ENCODE measurements at places on chromosomes 6 and 20.

DNA sequence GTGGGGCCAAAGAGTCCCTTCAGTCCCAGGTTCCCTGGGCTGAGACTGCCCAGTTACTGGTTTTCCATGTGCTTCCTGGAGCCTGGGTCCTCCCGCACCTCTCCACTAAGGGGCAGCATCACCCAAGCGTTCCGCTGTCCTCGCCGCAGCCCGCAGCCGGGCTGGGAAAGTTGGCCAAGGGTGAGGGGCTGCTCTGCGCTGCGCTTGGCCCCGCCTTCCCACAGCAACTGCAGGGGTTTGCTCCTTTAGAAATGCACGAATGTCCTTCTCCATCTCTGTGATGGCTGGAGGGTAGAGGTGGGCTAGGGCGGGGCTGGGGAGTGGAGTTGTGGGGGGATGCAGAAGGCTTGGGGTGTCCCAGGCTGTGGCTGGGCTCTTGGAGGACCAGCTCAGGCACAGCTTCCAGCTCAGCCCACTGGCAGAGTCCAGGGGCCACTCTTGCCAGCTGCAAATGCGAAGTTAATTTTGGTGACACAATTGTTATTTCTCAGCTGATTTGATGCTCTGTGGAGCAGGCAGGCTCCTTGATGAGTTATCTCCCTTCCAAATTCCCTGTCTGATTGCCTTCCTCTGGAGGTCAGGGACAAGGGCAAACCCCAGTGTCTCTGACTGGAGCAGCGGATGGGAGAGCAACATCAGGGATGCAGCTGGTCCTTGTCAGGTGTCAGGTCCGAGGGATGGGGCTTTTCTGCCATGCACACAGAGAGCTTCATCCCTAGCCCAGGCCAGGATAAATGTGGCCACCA lies 63.2 kb downstream of the NOL4L start:
- DNase-seq = peak; percentile 72

DNA sequence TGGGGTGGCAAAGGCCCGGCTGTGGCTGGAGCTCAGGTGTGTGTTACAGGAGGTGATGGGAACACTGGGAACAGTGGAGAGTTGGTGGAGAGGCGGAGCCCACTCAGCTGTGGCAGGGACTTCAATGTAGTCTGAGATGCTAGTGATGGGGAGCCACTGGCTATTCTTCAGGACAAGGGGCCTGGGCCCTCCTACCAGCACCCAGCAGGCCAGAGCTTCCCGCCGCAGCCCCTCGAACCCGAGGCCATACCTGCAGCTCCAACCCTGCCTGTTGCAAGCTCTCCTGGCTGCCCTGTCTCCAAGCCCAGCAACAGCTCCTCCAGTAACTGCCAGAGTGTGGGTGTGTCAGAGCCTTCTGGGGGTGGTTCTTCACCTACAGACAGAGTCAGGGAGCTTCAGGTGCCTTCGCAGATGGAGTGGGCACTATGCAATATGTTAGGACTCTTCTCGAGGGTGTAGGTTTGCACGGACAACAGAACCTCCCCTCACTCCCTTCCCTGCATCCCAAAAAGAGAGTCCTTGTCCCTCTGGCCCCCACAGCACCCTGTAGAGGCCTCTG lies 146.2 kb upstream of the MLN start:
- DNase-seq = no peak

DNA sequence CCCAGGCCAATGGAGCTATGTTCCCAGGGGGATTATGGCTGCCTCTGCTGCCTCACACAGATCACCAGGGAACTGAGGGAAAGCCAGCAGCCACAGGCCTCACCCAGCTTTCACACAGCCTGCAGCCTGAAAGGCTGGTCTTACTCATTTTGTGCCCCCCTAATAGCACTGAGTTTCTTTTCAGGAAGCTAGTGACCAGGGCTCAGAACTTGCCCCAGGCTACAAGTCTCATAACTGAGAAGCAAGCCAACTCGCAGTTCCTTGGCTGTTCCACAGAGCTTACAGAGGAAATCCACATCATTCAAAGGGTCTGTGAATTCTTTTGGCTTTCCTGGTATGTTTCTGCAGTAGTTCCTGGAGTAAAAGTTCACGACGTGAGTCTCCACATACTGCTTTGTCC lies 524.8 kb upstream of the GJE1 start:
- no peak for DNase-seq

GRCh38 chr6:131555992-131556391 lies 17.0 kb upstream of the ARG1 start:
- DNase-seq = no peak

DNA sequence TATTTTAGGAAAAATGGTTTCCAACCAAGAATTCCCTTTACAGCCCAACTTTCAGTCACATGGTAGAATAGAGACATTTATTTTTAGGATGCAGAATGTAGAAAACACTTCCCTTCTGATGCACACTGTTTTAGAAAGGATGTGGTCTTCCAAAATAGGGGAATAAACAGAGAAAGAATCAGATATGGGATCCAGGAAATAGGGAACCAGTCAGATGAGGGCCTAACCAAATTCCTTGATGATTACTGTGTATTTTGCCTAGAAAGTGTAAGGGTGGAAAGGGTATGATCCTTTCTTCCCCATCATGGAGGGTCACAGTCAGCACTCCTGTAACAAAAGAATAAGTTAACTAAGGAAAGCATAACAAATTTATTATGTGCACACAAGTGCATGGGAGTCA lies 27.4 kb downstream of the SLX4IP start:
- DNase-seq = no peak

- DNase-seq = no peak
Observed at GRCh38 chr6:83758533-83758932, 49.6 kb upstream of the SNAP91 start.

- peak; percentile 34 for DNase-seq
Observed at GRCh38 chr6:136920671-136921380, 1.3 kb upstream of the SLC35D3 start.

DNA sequence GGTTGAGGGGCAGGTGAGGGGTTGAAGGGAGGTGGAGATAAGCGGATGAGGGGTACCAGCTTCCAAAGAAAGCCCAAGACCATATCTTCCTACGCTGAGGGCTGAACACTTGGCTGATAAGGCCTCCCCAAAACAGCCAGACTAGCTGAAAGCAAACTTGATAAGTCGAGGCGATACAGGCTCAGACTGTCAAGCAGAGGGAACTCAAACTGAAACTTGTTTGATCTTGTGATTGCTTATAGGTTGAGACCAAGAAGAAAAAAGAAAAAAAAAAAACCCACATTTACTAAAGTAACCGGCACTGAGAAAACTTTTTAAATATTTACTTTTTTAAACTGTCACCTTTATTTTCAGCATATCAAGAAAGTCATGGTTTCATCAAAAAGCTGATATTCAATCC lies 73.6 kb downstream of the TRERF1 start:
- no peak for DNase-seq

- DNase-seq = peak; percentile 23
Observed at GRCh38 chr6:74248966-74249365, 553.0 kb downstream of the CD109 start.

- DNase-seq = peak; percentile 70
Observed at GRCh38 chr6:7617801-7618764, 28.1 kb downstream of the SNRNP48 start.

DNA sequence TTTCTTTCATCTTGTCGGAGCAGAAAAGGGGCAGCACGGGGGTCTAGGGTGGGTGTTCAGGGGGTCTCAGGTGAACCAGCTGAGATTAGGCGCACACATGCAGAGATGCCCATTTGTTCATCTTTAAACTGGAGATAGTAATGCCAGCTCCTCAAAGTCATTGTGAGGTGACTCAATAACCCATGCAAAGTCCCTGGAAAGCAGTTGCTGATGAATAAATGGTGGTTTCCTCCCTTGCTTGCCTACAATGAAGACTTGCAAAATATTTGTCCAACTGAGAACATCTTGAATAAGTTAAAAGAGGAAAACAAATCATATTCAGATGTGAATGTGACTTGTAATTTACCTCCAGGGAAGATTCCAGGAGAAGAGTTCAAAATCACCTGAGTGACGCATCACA lies 206.9 kb downstream of the LY86 start:
- no peak for DNase-seq

- no peak for DNase-seq
Observed at GRCh38 chr6:166541366-166541765, 45.1 kb downstream of the RAMACL start.

DNA sequence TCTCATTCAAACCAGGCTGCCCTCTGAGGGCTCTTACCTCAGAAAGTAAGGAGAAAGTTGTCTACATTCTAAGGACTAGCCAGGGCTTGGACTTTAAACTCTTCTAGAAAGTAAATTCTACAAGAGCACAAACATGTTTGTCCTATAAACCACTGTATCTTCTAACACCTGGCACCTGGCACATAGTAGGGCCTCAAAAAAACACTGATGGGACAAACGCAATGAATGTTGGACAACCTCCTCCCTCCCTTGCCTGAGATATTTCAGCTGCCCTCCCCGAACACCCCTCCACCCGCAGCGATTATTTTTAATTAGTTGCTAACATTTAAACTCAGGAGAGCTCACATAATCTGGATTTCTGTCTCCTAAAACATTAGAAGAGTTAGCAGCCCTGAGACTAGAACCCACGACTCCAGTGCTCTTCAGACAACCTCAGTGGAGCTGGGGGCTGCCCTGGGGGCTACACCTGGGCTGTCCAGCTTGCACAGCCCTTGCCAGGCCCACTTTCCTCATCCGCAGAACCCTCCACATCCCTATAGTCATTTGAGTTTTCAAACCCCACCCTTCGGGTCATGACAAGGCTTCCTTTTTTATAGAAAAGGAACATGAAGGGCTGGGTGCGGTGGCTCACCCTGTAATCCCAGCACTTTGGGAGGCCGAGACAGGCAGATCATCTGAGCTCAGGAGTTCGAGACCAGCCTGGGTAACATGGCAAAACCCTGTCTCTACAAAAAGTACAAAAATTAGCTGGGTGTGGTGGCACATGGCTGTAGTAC lies 4.9 kb downstream of the HCK start:
- no peak for DNase-seq

DNA sequence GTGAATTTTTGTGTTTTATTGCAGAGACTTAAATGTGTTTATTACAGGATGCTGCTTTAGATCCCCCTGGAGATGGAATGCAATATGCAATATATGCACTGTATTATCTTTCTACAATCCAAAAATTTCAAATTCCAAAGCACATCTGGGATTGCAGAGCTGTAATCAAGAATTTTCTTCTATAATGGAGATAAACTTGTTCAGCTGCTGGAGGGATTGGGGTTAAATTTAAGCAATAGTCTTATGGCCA lies 66.4 kb downstream of the MKKS start:
- no peak for DNase-seq

DNA sequence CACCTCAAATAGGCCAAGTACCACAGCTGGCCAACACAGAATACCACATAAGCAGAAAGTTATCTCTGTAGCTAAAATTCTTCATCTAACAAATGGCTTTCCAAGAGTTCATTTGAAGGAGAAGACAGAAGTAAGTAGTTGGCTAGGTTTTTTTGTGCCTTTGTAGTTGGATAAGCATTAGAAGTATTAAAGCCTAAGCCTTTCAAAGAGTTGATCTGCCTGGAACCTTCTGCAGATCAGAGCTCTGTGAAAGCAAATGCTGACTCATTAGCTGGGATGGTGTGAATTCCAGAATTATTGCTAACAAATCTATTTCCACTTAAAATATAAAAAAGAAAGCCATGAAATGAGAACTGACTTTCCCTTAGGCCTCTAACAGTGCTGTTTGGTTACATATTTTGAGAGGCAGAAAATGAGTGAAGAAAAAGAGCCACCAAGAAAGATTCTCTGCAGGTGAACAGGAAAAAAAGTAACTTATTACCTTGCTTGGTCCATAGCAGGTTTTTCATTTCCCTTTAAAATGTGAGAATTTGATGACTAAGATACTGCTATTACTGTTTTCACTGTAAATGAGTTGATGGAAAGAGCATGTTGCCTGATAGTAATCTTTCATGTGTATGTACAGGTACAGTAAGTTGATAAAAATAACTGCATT lies 763.2 kb upstream of the FLRT3 start:
- peak; percentile 46 for DNase-seq

GRCh38 chr6:98452685-98453084 lies 381.7 kb upstream of the POU3F2 start:
- DNase-seq = no peak

DNA sequence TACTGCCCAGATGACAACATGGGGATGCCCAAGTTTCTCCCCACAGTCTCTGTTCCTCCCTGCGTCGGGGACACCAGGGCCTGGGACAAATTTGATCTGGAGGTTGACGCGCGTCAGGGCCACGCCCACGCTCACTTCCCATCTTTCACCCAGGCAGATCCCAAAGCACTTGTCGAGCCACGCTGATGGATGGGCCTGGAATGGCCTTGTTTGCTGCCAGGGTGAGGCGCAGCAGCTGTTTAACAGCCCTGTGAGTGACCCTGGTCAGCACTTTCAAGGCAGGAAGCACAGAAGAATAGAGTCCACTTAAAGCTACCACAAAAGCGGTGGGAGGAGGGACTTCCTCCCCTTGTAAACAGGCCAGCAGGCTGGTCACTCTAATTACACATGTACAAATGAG lies 324.7 kb upstream of the JARID2 start:
- DNase-seq = no peak

DNA sequence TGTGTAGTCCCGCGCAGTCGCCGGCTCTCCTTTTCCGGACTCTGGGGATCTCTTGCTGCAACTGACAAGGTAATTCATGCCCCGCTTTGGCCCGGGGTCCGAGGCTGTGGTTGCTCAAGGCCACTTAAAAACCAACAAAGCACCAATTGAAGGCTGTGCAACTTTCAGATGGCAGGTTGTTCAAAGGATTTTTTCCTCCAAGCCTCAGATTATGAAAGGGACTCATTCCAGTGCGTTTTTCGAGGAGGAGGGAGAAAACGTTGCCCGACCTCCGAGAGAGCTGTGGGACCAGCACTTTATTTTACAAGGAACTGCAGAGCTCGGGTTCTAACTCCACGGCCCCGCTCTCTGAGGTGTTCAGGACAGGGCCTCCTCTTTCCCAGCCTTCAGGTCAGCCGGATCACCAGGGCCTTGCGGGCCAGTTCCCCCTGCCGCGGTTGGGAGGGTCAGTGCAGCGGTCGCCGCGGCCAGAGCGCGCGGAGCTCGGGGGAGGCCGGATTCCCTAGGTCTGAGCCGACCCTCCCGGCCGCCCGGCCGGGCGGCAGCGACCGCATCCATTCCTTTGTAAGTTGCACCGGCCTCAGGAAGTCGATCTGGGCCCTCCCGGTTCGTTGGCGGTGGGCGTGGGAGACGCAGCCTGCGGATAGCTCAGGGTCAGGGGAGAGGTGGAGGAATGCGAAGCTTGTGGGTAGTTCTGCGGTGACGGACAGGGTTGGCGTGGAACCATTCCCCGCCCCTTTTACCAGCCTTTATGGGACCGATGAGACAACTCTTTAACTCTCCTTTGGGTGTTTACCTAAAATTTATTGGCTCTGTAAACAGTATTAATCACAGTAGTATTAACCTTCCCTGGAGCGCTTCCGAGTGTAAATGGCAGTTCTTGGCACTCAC lies 1.6 kb downstream of the UTRN start:
- peak; percentile 94 for DNase-seq

All from choroid plexus epithelial cell (primary cell).